ENCODE measurements at places on chromosomes 5 and 9.

- DNase-seq: no peak
Observed at GRCh38 chr9:82449986-82450385, 461.4 kb downstream of the SPATA31D1 start.

DNA sequence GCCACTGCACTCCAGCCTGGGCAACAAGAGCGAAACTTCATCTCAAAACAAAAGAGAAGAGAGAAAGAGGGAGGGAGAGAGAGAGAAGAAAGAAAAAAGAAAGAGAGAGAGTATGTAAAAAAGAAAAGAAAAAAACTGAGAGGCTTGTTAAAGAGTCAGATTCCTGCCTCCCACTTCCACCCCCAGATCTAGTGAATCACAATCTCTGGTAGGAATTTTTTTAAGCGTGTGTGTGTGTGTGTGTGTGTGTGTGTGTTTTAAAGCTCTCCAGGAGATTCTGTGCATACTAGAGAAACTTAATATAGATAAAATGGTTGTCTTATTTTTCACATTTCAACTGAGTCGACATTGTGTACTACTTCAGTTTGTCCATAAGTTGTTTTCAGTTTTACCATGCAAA, 32.0 kb downstream of the SAR1B start:
- no peak for DNase-seq

- DNase-seq: no peak
Observed at GRCh38 chr9:135070964-135071735, 16.3 kb upstream of the OLFM1 start.

GRCh38 chr9:119458068-119458467, 88.8 kb upstream of the BRINP1 start:
- DNase-seq: no peak

DNA sequence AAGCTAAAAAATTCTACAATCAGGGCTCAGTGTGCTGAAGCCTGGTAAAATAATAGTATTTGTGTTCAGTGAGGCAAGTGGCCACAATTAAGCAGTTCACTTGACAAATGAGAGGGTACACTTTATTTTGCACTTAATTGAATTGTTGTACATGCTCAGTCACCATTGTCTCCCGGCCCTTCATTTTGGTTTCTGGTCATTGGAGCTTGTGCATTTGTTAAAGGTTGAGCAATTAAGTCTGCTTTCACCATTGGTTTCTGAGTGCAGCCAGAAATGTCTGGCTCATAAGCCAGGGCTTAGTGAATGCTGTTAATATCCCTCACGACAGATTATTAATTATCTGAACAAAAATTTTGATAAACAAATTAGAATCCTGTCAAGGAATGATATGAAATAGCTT, 89.6 kb downstream of the PRDM6 start:
- DNase-seq: no peak

GRCh38 chr9:2924380-2924768, 80.5 kb upstream of the PUM3 start:
- DNase-seq: no peak

- DNase-seq: no peak
Observed at GRCh38 chr5:61805101-61805500, 473.0 kb downstream of the ZSWIM6 start.

- DNase-seq: no peak
Observed at GRCh38 chr5:131463656-131464055, 171.4 kb downstream of the RAPGEF6 start.

DNA sequence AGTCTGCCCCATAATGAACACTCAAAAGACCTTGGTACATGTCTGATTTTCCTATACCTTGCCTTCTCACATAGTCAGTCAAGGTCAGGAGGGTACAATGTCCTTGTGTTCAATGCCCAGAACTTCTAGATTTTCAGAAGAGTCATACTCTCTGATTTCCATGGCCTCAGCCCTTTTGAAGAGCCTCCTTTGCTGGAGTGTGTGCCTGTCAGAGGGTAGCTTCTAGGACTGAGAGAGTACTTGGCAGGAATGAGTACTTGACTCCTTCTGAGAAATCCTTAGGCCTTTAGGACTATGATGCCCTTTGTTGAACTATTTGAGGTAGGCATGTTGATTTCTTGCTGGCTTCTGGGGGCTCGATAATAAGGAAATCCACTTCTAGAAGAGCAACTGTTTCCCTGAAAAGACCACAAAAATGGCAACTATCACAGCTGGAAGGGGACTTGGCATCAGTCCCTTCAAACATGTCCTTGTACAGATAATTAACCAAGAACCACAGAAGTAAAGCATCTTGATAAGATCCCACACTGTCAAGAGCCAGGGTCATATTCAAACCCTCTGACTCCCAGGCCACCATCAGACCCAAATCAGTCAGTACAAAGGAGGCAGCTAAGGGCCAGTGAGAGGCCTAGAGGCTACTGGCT, 10.6 kb upstream of the MEGF9 start:
- no peak for DNase-seq

DNA sequence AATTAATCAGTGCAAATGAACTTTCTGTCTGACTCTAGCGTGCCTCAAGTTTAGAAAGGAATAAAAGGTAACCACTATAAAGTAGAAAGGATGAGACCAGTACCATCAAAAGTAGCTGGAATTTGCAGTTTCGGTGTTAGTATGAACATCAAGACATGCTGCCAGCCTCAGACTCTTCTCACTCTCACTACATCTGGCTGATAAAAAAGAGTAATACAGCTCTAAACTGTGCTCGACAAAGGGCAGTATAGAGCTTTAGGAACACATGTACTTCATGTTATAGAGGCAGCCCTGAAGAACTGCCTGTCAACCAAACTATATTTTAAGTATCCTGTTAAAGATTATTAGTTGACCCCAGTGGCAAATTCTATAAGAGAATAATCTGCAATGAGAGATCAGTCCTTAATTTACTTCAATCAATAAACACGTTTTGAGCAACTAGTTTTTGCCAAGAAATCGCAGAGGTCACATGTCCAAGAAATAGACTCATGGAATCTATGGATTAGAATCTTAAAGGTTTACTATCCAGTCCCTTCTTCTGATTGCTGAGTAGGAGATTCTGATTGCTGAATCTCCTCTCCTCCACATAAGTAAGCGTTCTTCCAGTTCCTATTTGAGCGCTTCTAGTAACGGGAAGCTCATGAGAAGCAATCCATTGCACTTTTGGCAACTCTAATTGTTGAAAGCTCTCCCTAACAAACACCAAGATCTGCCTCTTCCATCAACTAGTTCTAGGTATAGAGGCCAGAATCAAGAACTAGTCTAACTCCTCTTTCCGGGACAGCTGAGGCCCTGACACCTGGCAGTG, 941 bp downstream of the XPA start:
- no peak for DNase-seq

- no peak for DNase-seq
Observed at GRCh38 chr9:76526026-76526425, 67.0 kb downstream of the GCNT1 start.

DNA sequence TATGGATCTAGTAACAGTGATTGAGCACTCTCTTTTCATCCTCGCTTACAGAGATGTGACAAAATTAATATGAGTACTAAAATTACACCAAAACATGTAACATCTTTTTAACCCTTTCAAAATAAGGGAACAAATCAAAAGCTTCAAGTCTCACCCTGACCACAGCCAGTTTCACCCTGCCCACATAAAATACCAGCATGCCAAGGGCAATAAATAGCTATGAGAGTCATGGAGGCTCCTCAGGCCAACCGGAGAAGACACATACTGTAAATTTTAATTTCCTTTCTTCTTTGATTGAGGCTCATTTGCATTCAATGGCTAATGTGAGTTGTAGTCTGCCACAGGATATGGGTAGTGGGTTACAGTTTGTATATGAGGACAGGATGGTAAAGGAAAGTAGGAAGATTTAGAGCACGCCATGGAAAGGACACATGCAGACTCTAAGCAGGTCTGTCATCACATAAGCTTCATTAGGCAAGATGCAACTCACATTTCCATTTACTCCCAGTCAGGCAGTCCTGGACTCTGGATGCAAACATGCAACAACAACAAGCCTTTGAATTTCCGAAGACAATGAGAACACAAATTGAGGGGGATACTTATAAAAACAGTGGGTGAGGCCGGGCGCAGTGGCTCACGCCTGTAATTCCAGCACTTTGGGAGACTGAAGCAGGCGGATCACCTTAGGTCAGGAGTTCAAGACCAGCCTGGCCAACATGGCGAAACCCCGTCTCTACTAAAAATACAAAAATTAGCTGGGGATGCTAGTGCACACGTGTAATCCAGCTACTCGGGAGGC, 11.3 kb downstream of the IL4 start:
- DNase-seq: no peak

GRCh38 chr9:96048104-96048955, 172.8 kb downstream of the ERCC6L2 start:
- no peak for DNase-seq

DNA sequence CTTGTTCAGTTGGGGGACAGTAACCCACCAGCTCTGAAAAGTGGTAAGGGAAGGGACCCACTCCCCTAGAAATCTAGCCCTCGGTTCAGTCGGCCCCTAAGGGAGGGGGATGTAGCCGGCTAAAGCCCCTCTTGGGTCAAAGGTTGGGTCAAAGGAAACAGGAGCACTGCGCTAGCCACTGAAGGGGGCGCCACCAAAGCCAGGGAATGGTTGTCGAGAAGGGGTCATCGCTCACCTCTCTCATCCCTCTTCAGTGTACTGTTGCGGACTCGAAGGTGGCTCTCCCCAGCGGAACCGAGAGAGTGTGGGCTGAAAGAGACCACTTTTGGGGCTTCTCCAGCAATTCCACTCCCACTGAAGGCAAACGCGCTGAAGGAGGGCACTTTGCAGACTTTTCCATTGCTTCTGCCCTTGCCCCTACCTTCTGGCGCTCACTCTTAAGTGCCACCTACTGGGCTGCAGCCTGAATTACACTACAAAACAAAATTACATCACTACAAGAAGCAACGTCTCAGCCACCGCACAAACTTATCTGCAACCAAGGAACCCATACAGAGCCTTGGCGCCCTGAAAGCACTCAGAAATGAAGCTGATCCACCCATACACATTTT, 396.9 kb downstream of the PDE4D start:
- no peak for DNase-seq

DNA sequence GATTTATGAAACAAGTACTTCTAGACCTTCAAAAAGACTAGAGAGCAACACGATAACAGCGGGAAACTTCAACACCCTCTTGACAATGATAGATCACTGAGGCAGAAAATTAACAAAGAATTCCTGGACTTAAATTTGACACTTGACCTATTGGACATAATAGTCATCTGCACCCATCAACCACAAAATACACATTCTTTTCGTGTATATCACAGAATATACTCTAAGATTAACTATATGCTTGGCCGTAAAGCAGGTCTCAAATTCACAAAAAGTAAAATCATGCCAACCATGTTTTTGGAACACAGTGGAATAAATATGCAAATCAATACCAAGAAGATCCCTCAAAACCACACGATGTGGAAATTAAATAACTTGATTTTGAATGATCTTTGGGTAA, 559.4 kb downstream of the DNAH5 start:
- DNase-seq: no peak

DNA sequence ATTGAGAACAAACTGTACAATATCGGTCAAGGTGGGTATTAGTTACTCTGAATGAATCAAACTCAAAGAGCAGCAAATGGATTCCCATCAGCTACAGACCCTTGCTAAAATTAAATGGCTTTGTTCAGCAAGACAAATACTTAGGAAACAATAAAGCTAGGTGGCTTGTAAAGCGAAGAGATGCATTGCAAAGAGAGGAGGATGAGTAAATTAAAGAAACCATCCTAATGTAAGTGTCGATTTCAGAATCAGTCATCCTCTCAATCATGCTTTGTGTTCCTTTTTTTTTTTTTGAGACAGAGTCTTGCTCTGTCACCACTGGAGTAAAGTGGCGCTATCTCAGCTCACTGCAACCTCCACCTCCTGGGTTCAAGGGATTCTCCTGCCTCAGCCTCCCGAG, 359.2 kb upstream of the ZNF462 start:
- no peak for DNase-seq

DNA sequence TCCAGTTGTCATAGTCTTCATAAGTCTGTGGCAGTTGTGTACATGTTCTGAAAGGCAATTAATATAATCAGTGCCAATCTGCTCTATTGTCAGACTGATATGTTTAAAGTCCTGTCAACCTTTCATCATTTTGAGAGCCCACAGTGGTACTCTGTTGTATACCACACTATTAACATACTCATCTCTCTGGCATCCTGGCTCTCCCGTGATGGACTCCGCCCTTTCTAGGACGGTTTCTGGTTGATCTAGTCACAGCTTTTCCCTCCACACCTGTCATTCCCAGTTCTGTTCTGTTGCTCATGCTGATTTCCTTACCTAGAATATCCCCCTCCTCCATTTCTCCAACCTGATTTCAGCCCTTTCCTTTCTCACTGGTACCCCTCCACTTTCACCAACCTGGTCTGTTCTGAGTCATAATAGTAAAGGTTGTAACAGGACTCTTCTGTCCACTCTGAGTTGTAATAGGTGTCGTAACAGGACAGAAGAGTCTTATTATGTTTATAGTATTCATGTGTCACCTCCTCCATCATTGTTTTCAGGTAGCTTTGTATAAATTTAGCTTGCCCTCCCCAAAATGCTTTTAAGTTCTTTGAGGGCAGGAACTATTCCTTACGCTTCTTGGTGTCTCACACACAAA, 4.1 kb downstream of the PTCD2 start:
- DNase-seq: no peak

GRCh38 chr5:27494887-27495286, 456.5 kb upstream of the CDH9 start:
- DNase-seq: no peak

GRCh38 chr5:56155992-56156584, 77.0 kb downstream of the ANKRD55 start:
- no peak for DNase-seq

GRCh38 chr5:168364151-168364661, 72.8 kb downstream of the WWC1 start:
- DNase-seq: no peak

GRCh38 chr9:110967196-110967595, 71.1 kb downstream of the LPAR1 start:
- no peak for DNase-seq

DNA sequence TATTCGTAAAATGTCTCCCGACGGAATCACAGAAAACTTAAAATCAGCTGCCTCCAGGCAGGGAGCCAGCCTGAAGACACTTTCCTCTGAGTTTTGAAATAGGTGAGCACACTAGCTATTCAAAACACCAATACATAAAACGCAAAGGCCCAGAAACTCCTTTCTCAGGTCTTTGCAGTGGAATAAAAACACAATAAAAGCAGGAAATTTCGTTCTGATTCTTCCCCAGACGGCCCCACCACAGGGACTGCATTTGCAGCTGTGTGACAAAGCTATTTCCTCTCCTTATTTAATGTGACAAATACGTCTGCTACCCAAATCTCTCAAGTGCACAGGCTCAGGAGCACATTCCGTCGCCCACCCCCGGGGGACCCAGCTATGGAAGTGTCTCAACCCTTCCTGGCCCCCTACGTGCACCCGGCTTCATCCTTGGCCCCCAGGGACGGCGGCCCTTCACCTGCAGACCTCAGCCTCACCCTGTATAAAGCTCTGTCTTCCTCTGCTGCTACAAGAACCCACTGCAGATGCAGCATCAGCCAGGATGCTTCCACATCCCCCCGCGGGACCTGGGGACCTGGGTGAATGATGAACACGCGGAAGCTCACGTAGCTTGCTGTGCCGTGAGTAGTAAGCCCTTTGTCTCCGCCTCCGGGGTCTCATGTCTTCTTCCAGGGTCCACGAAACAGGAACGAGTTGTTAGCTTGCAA, 24.9 kb downstream of the AHRR start:
- no peak for DNase-seq

- DNase-seq: no peak
Observed at GRCh38 chr5:38731461-38731860, 114.4 kb upstream of the OSMR start.

GRCh38 chr5:95022967-95023695, 261.8 kb downstream of the MCTP1 start:
- no peak for DNase-seq

GRCh38 chr5:81226949-81227348, 6.2 kb upstream of the CKMT2 start:
- no peak for DNase-seq
